Tongue (tissue), 3 donors: ENCODE measurements at places on chromosomes 16 and 17. TPM values are rescaled to one million over a fixed set of nuclear protein-coding genes. Genes with fewer than 3 reads are reported as not detected.

Gene CSH2
- total RNA-seq = not detected

Gene TBC1D3B
- total RNA-seq = 3.3 TPM

Gene FAHD1
- 45.4 TPM for total RNA-seq

Gene COX10
- 42.4 TPM for total RNA-seq

Gene DHX8
- total RNA-seq = 34.4 TPM

Gene IRF8
- 12.2 TPM for total RNA-seq

Gene SPATA32
- not detected for total RNA-seq

Gene SULT1A2
- total RNA-seq = not detected

Gene ALOX15B
- 2.2 TPM for total RNA-seq

Gene CDH5
- 67.7 TPM for total RNA-seq

Gene CCL8
- 0.51 TPM for total RNA-seq

Gene TNRC6C
- total RNA-seq = 20.9 TPM

Gene C16orf82
- total RNA-seq = not detected

Gene MYLK3
- total RNA-seq = 80.8 TPM

Gene TEKT1
- total RNA-seq = not detected

Gene GAS2L2
- not detected for total RNA-seq

Gene CEP295NL
- total RNA-seq = 5.9 TPM

Gene EXOC3L1
- 3.6 TPM for total RNA-seq

Gene TNFRSF13B
- not detected for total RNA-seq

Gene MYO15A
- total RNA-seq = 0.21 TPM

Gene SLC2A4
- 75.2 TPM for total RNA-seq

Gene GP2
- not detected for total RNA-seq

Gene TVP23C
- 25.6 TPM for total RNA-seq

Gene NFATC2IP
- total RNA-seq = 19.1 TPM

Gene PPY
- not detected for total RNA-seq
